Lung microvascular endothelial cell (primary cell): ENCODE measurements at places on chromosomes 7 and 10. TPM values are rescaled to one million over a fixed set of nuclear protein-coding genes. Genes with fewer than 3 reads are reported as not detected.

The SNCG gene
- 46.2 and 112 TPM in 2 replicates for total RNA-seq

The GSTO2 gene
- 0.65 and 0.99 TPM in 2 replicates for total RNA-seq

The STEAP1 gene
- 1.8 and 10.7 TPM in 2 replicates for total RNA-seq

The C10orf53 gene
- not detected in 2 replicates for total RNA-seq

The LOXL4 gene
- total RNA-seq = under 0.01 and 0.87 TPM in 2 replicates

The FMC1 gene
- 11.3 and 13.1 TPM in 2 replicates for total RNA-seq

The AKR1D1 gene
- total RNA-seq = not detected in 2 replicates

The GRID2IP gene
- total RNA-seq = under 0.01 TPM in 2 replicates

The COL17A1 gene
- total RNA-seq = under 0.01 and 0.44 TPM in 2 replicates

The DYDC2 gene
- total RNA-seq = not detected in 2 replicates

The TSPAN12 gene
- total RNA-seq = 46.9 and 148 TPM in 2 replicates

The NACAD gene
- 0.44 and 0.79 TPM in 2 replicates for total RNA-seq

The CRTAC1 gene
- 2.0 and 2.2 TPM in 2 replicates for total RNA-seq

The TRIM50 gene
- total RNA-seq = not detected in 2 replicates

The VIPR2 gene
- not detected in 2 replicates for total RNA-seq

The FBXO24 gene
- total RNA-seq = under 0.01 and 0.20 TPM in 2 replicates

The DNAH11 gene
- total RNA-seq = 0.20 and 0.44 TPM in 2 replicates

The APBB1IP gene
- total RNA-seq = under 0.01 TPM in 1 of 2 replicates, not detected in the other

The OR2A7 gene
- total RNA-seq = not detected in 2 replicates

The ZNF277 gene
- total RNA-seq = 34.9 and 45.3 TPM in 2 replicates

The COL13A1 gene
- 1.2 and 7.4 TPM in 2 replicates for total RNA-seq

The EEPD1 gene
- 0.20 and 0.65 TPM in 2 replicates for total RNA-seq

The SUN3 gene
- not detected in 2 replicates for total RNA-seq

The PALD1 gene
- total RNA-seq = 112 and 120 TPM in 2 replicates

The VSTM4 gene
- total RNA-seq = 0.22 and 1.6 TPM in 2 replicates

The CCDC136 gene
- 0.99 and 1.1 TPM in 2 replicates for total RNA-seq
